ENCODE measurements at places on chromosomes 6 and 20.

GRCh38 chr6:25100288-25100687, 164.5 kb upstream of the RIPOR2 start:
- DNase-seq: peak; percentile 43

DNA sequence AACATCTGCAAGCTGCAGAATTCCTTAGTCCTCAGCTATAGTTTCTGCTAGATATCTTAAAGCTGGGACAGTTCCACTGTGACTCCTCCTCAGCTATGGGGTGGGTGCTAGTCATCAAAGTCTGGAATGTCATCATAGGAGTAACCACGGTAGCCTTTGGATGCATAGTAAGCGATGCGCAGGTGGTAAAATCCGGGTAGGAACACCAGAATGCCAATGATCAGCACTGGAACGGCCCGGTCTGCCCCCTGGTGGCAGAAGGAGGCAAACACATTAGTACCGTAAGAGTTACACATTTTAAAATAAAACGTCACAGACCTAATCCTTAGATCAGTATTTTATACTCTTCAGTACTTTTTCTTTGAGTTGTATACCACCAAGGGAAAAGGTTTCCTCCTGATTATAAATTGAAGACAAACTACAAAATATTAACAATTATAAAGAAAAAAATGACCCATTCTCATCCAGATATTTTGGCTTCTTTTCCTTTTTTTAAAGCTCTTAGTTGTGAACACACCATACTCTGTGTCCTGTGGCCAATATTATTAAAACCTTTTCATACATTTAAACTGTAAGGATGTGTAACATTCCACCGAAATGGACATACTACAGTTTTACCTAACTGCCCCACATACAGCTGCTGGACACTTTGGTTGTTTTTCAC, 18.9 kb downstream of the PCNA start:
- DNase-seq: peak; percentile 73

GRCh38 chr20:62874964-62875344, 13.3 kb upstream of the TCFL5 start:
- no peak for DNase-seq

- peak; percentile 25 for DNase-seq
Observed at GRCh38 chr20:25460566-25461280, 53.2 kb downstream of the GINS1 start.

DNA sequence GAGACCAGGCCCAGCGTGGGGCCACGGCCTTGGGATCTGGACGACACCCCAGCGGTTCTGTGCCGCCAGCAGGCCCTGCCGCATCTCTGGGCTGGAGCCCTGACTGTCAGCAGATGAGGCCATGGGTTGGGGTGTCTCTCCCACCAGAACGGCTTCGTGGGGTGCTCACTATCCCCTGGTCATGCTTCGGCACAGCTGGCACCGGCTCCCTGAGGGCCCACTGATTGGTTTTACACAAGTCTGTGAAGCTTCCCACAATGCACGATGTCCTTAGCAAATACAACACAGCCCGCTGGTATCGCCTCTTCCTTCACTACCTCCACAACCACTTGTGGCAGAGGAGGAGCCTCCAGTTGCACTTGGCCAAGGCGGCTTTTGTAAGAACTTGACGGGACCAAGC, 94.3 kb downstream of the THBS2 start:
- peak; percentile 26 for DNase-seq

All from osteoblast (primary cell).